ENCODE measurements at places on chromosomes 13 and 19.

GRCh38 chr13:20702530-20702914 is 977 bp upstream of the IL17D start:
- no peak for DNase-seq

DNA sequence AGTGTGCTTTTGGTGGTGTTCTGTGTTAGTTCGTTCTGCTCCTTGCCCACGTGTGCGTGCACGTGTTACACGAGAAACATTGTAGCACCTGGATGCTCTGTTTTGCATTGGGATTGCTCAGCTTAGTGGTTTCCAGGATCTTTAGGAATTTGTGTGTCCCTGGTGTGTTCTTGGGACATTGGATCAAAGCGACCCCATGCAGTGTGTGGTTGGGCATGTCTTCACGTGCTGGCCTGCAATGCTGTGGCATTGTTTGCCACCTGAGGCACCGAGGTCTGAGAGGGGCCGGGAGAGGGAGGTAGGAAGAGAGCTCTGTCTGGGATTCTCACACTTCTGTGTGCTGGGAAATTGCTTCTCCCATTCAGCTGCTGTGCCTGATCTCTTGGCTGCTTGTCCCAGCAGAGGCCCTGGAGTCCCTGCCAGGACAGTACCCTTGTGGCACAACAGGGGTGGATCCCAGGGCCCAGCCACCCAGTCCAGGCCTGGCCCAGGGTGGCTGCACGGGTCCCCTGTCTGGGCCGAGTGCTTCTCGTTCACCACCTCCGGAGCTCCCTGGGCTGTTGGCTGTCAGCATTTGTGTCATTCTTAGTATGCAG is 11.3 kb downstream of the PLEKHJ1 start:
- DNase-seq, result no peak

- no peak for DNase-seq
Measured at GRCh38 chr13:20779405-20779804, 5.6 kb upstream of the EEF1AKMT1 start.

DNA sequence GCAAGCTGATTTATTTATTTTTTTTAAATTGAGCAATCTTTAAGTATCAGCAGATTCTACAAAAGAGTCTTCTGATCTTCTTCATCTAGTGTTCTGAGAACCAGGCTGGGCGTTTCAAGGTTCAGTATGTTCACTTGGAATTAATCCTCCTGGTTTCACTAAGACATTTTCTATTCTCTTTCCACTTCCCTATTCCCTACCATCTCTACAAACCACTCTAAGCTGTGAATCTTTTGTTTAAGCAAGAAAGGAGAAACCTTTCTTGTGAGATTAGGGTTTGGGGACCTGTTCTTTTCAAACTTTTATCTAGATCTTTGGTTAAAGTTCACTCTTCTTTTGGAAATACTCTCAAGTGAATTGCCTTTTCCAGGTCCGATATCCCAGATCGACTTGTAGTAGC is 59.3 kb downstream of the URI1 start:
- DNase-seq, result no peak

GRCh38 chr13:88086577-88086976 is 415.4 kb downstream of the SLITRK5 start:
- peak; percentile 21 for DNase-seq

DNA sequence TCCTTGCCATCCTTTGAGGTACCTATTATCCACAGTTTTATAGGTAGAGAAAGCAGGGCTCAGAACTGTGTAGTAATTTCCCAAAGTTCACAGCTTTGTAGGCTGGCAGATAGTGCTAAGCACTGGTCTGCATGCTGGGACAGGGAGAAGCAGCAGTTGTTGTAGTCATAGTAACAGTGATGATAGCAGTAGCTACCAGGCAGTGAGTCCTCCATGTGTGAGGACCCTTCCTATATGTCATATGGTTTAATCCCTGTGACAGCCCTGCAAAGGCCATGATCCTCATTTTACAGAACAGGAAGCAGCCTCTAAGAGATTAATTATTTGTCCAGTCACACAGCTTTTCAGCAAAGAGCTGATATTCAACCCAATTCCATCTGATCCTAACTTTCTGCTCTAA is 21.0 kb downstream of the SERP2 start:
- DNase-seq, result no peak

GRCh38 chr19:3657395-3657769 is 30.8 kb upstream of the CACTIN start:
- DNase-seq, result no peak
